ENCODE measurements at places on chromosomes 4 and X.

- no peak for DNase-seq
Observed at GRCh38 chr4:17758485-17758884, 22.9 kb downstream of the FAM184B start.

GRCh38 chr4:79155336-79155735, 170.5 kb downstream of the NAA11 start:
- no peak for DNase-seq

DNA sequence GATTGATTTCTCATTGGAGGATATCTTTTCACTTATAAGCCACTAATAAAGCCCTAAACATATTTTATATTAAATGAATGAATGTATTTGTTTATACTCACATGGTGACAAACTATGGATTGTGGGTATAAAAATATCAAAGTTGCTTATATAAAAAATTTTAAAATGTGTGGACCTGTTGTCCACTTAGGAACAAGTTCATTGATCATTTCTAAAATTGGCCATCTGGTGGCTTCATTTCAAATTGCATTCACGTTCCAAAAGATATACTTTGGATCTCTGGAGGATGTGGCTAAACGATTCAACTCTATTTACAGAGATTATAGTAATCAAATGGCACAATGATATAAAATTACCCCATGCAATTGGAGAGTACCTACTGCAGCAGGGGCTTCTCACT, 32.5 kb downstream of the FSTL5 start:
- DNase-seq, result no peak

DNA sequence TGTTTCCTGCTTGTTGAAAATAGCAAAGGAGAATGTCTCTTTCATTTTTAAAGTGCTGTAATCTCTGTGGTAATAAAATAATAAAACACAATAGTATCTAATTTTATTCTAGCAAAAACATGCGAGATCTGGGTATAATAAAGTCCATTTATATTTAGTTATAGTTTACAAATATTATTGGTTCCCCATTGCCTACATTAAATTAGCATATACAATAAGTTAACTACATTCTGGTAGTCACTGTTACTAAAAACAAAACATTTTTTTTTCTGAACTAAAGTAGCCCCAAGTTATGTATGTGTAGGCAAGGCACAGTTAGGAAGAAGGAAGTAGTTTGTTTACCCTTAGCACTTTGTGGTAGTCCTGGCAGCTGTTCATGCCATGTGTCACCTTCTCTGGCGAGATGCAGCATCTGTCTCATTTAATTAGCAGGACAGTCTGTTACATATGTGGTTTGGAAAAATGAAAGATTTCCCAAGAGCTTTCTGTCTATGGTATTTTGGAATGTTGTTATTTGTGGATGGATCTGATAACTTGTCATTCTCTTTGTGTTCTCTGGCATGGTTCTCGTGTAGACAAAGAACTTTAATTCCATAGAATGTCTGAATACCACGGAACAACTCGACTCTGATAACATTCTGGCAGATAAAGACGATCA, 231.3 kb upstream of the PITX2 start:
- no peak for DNase-seq

GRCh38 chrX:19956923-19957322, 33.9 kb downstream of the BCLAF3 start:
- DNase-seq, result peak; percentile 37

DNA sequence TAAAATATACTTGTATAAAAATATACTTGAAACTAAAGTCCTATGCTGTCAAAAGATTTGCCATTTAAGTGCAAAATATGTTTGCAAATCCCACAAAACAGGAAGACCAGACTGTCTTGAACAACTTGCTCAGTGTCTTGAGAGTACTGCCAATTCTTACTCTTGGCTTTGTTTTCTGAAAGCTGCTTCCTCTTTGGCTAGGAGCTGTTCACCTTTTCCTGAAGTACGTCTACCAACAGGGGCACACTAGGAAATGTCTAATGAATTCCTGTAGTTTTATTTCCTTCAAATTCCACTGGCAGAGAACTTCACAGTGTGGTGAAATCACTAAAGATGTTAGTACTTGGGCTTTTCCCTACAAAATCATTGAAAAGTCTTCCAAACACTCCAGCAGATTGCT, 46.4 kb upstream of the ABCG2 start:
- DNase-seq, result no peak

Measured in left ventricle myocardium superior (tissue), 1 donor.